ENCODE measurements at places on chromosomes 5 and 9. TPM values are rescaled to one million over a fixed set of nuclear protein-coding genes. Genes with fewer than 3 reads are reported as not detected.
A peak's percentile ranks its signal among the peaks of the same experiment; 100 is the strongest.

DNA sequence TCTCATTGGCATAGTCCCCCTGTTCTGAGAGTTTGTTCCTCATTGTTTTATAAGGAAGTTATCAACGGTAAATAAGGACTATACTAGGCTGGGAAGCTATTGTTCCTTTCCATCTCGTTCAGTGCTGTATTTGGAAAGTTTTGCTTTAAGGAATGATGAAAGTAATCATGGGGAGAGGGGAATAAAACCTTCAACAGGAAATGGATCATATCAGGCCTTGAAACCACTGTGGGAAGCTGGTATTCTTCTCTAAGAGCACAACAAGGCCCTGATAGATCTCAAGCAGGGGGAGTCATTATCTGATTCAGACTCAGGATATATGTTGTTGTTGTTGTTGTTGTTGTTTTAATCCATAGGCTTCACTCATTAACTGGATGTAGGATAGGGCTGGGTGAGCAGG lies 474.5 kb downstream of the ENC1 start:
- no peak for ATAC-seq

PROB1 gene
- total RNA-seq: 2.3 TPM

DNA sequence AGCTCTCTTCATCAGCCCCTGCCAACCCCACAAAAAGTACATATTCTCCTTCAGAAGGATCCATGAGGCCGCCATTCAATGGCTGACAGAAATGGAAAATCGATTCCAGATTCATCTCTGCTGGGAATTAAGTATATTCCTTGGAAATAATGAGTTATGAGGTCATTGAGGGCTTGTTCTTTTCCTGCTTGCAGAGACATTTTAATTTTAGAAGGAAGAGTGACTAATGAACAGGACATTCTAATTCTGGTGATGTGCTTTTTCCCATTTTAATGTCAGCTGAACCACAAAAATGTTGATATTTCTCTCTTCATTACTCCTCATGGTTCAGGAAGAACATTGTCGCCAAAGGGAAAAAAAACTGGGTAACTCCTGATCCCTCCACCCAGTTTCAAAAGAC lies 314.0 kb downstream of the PIK3R1 start:
- ATAC-seq: no peak

- ATAC-seq: no peak
Observed at GRCh38 chr5:72818866-72819534, 2.5 kb downstream of the TNPO1 start.

GRCh38 chr9:87516926-87517290 lies 19.2 kb downstream of the DAPK1 start:
- no peak for ATAC-seq

- ATAC-seq: no peak
Observed at GRCh38 chr5:143119881-143120341, 283.6 kb downstream of the NR3C1 start.

- ATAC-seq: peak; percentile 26
Observed at GRCh38 chr5:123157791-123158581, 68.9 kb downstream of the PRDM6 start.
